ENCODE measurements at places on chromosomes 1 and 21. TPM values are rescaled to one million over a fixed set of nuclear protein-coding genes. Genes with fewer than 3 reads are reported as not detected.

Gene FMO3
- total RNA-seq, result 0.98 TPM

Gene KIF21B
- 4.7 TPM for total RNA-seq

DNA sequence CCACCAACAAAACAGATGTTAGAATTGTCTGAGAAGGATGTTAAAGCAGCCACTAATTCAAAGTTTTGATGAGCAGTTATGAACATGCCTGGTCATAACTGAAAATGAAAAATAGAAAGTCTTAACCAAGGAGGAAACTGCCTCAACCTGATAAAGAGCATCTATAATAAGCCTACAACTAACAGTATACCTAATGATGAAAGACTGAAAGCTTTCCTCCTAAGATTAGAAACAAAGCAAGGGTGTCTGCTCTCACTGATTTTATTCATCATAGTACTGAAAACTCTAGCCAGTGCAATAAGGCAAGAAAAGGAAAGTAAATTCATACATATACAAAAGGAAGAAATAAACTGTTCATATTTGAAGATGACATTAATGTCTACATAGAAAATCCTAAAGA lies 82.0 kb downstream of the KCNK1 start:
- DNase-seq, result no peak

GRCh38 chr1:226642421-226642820 lies 93.9 kb downstream of the STUM start:
- DNase-seq, result no peak

DNA sequence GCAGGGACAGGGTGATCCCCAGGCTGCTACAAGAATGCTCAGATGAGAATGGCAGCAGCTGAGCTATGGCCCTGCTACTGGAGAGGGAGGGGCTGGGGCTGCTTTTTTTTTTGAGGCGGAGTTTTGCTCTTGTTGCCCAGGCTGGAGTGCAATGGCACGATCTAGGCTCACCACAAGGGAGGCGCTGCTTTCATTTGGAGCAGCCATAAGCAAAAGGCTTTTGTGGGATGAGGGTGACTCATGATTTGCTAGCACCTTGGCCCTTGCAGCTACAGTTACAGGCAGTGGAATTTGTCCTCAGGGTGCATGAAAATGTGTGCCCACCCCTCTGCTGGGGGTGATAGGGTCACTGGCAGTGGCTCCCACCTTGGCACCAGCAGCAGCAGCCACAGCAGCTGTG lies 32.4 kb upstream of the CYP4A22 start:
- DNase-seq, result no peak

GRCh38 chr1:234144901-234145300 lies 228.4 kb upstream of the COA6 start:
- DNase-seq, result no peak

DNA sequence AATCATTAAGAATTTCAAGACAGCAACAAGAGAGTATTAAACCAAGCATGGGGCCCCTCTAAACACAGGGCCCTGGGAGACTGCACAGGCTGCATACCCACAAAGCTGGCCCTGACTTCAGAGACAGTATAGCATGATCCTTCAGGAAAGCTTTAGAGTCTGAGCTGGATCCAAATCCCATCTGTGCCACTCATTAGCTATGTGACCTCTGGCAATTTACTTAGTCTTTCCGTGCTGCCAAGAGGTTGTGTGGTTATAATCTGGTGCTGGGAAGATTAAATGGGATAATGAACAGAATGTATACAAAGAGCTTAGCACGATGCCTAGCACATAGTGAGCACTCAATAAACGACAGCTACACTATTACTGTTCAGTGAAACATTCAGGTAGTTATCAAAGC lies 4.0 kb downstream of the PHC2 start:
- no peak for DNase-seq

Gene SLC2A5
- total RNA-seq, result 8.1 TPM

DNA sequence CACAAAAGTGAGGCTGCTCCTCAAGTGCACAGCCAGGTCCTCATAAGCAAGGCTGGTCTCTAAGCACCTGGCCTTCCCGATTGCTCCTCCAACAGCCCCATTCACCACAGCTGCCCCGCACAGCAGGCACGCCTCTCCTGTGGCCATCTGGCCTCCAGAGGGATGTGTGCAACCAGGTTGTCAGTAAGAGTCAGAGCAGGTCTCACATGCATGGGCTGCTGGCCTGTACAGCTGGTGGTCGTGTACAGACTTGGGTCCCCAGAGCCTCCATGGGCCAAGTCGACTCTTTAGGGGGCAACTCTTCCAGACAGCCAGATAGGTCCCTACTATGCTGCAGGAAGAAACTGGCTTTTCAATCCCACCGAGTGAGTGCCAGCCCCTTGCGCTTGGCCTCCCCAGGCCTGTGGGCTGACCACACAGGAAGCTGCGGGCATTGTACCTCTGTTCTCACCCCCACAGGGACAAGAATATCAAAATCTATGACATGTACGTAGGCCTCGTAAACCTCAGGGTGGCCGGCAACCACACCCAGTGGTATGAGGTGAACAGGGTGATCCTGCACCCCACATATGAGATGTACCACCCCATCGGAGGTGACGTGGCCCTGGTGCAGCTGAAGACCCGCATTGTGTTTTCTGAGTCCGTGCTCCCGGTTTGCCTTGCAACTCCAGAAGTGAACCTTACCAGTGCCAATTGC lies 1.4 kb downstream of the PRSS38 start:
- no peak for DNase-seq

- DNase-seq, result no peak
Observed at GRCh38 chr1:28759257-28759656, 22.5 kb downstream of the YTHDF2 start.

Gene NUDT4B
- total RNA-seq, result not detected

Data from vagina (tissue), 2 donors.